ENCODE measurements at places on chromosomes 16 and 17. TPM values are rescaled to one million over a fixed set of nuclear protein-coding genes. Genes with fewer than 3 reads are reported as not detected.

The CNGB1 gene
- not detected for total RNA-seq

The SPNS3 gene
- 3.3 TPM for total RNA-seq

The CXCL16 gene
- total RNA-seq = 1.8 TPM

The SCARF1 gene
- total RNA-seq = 3.3 TPM

The BICDL2 gene
- 0.71 TPM for total RNA-seq

The ENKD1 gene
- total RNA-seq = 8.1 TPM

The EVI2A gene
- total RNA-seq = 20.7 TPM

The MT1M gene
- total RNA-seq = not detected
